Tibial artery (tissue), 4 donors: ENCODE measurements at places on chromosomes 5 and 9.

- no peak for DNase-seq
Measured at GRCh38 chr9:108606401-108606800, 249.4 kb downstream of the ACTL7B start.

- DNase-seq, result no peak
Measured at GRCh38 chr5:69138766-69139165, 28.2 kb upstream of the CCNB1 start.

DNA sequence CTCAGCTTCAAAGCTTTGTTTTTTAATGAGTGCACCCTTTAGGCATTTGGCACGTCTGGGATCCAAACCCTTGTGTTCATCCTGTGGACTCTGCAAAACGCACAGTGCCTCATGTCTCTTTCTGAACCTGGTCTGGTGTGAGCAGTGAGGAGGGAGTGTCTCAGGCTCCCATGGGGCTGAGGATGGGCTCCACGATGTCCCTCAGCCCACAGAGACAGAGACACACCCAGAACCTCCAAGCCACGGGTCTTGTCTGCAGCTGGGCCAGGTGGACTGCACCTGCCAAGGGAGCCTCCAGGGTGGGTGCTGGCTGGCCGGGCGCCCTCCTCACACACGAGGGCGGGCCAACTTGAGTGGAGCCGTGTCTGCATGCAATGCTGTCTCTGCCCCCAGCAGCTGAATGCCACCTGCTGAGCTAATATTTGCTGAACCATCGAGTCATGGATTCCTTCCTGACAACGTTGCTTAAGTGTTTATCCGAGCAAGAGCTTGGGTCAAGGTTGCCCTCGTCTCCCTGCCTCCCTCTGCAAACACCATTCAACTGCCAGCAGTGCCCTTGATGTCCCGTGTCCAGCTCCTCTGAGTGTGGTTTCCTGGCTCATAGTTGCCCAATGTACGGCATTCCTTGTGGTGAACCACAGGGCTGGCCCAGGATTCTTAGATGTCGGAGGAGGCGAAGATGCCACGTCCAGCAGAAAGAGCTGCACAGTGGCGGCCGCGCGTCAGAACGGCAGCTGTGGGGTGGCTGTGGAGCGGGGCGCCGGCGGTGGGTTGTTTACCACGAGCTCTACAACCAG is 31.4 kb upstream of the LPCAT1 start:
- DNase-seq, result no peak

- no peak for DNase-seq
Measured at GRCh38 chr5:55226934-55227663, at the start of gene MCIDAS. Gene MCIDAS, minus strand, starts transcription at chr5:55227315. Its CDS starts 177 bp downstream, at chr5:55227138.

- DNase-seq, result peak; percentile 79
Measured at GRCh38 chr9:72526901-72527800, 5.7 kb downstream of the TMC1 start.

- DNase-seq, result no peak
Measured at GRCh38 chr5:1793966-1794900, 5.4 kb downstream of the MRPL36 start.

DNA sequence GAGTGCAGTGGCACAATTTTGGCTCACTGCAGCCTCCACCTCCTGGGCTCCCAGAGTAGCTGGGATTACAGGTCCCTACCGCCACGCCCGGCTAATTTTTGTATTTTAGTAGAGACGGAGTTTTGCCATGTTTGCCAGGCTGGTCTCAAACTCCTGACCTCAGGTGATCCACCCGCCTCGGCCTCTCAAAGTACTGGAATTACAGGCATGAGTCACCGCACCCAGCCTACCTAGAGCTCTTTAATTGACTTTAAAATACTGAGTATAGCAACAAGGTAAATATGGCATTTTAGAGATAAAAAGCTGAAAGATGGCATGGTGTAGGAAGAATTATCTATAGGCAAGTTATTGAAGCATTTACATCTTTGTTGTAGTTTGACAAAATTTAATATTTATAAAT is 21.0 kb downstream of the APC start:
- no peak for DNase-seq

GRCh38 chr5:62256161-62257019 is 49.6 kb upstream of the KIF2A start:
- no peak for DNase-seq

GRCh38 chr5:73405691-73406090 is 42.9 kb downstream of the FOXD1 start:
- DNase-seq, result no peak

GRCh38 chr9:127049044-127049443 is 73.4 kb downstream of the ANGPTL2 start:
- DNase-seq, result peak; percentile 63

GRCh38 chr5:177077335-177077734 is 9.4 kb upstream of the FGFR4 start:
- no peak for DNase-seq

- peak; percentile 75 for DNase-seq
Measured at GRCh38 chr5:142841511-142842265, 71.5 kb downstream of the ARHGAP26 start.

DNA sequence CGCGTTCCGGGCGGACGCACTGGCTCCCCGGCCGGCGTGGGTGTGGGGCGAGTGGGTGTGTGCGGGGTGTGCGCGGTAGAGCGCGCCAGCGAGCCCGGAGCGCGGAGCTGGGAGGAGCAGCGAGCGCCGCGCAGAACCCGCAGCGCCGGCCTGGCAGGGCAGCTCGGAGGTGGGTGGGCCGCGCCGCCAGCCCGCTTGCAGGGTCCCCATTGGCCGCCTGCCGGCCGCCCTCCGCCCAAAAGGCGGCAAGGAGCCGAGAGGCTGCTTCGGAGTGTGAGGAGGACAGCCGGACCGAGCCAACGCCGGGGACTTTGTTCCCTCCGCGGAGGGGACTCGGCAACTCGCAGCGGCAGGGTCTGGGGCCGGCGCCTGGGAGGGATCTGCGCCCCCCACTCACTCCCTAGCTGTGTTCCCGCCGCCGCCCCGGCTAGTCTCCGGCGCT is at the start of gene DAPK1:
Gene DAPK1 (plus strand): TSS at position 264 of the 442 bp plus-strand sequence. CDS start 1,211 bp downstream, outside the sequence.
- DNase-seq, result peak; percentile 73
